NB4 (cell line): ENCODE measurements at places on chromosomes 1 and 21.
A peak's percentile ranks its signal among the peaks of the same experiment; 100 is the strongest.

- no peak for DNase-seq
Observed at GRCh38 chr1:246582301-246583055, 16.2 kb downstream of the CNST start.

- DNase-seq, result peak; percentile 32
Observed at GRCh38 chr1:35657851-35658250, 16.5 kb upstream of the PSMB2 start.

- no peak for DNase-seq
Observed at GRCh38 chr1:156884560-156885184, 8.8 kb upstream of the PEAR1 start.

DNA sequence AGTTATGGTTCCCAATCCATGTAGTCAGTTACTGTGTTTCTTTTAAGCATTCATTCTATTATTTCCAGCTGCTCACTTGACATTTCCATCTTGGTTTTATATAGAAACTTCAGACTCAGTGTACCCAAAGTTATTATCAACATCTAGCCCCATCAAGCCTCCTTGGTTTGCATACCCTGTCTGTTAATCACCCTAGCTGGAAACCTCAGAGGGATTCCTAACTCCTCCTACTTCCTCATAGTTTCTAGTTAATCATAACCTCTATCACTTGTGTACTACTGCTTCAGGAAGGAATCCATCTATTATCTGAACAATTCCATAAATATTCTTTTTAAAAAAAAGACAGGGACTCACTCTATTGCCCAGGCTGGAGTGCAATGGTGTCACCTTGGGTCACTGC, 293.3 kb downstream of the SDCCAG8 start:
- no peak for DNase-seq

GRCh38 chr1:34915521-34915920, 13.9 kb downstream of the DLGAP3 start:
- DNase-seq, result no peak

GRCh38 chr21:38487901-38488639, 10.2 kb downstream of the ERG start:
- DNase-seq, result no peak

DNA sequence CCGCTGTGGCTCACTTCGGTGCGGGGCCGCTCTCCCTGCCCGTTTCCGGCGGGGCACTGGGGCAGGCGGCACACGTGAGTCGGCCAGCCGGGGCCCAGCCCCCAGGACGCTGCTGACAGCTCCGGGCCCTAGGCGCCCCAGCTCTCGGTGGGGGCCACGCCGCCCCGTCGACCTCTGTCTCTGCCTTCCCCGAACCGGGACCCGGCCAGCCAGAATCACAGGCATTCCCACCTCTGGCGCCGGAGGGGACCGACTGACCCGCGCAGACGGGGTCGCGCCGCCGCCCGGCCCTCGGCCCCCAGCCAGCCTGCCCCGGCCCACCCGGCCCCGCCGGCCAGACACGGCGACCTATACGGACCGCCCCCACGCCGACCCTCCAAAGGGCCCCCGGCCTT, 755 bp downstream of the SCMH1 start:
- DNase-seq, result peak; percentile 83
